ENCODE measurements at places on chromosomes 7 and 10.

- no peak for DNase-seq
Measured at GRCh38 chr10:48655411-48656240, 29.0 kb upstream of the WDFY4 start.

DNA sequence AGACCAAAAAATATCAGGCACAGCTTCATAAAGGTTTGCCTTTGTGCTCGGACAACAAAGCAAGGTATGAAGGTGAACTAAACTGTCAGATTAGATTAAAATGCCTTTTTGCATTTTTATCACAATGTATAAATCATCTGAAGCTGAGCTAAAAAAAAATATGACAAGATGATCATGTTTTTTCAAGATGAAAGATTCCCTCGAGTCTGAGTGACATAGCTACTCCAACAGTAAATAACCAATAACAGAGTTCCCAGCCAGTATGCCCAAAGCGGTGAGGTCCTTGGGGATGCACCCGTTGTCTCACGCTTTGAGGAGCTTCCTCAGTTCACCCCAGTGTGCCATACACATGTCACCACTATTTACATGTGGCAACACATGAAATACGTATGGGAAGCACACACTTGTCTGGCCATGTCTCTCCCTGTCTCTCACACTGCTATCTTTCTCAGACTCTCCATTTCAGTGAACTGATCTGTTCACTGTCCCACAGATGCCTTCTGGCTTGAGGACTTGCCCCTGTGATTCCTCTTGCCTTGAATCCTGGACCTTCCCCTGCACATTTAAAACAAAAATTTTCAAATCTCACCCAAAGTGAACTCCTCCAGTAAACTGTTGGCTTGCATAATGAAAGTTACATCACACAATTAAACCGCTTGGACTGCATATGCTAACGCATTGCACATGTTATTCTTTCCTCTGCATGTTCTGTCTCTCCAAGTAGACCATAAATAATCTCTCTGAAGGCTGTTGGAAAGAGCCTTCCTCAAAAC, 2.6 kb upstream of the PIK3CG start:
- no peak for DNase-seq

- no peak for DNase-seq
Measured at GRCh38 chr10:97759946-97760345, 11.9 kb downstream of the SFRP5 start.

- no peak for DNase-seq
Measured at GRCh38 chr7:12731214-12731656, 43.8 kb downstream of the ARL4A start.
